ENCODE measurements at places on chromosomes 12 and 14.

DNA sequence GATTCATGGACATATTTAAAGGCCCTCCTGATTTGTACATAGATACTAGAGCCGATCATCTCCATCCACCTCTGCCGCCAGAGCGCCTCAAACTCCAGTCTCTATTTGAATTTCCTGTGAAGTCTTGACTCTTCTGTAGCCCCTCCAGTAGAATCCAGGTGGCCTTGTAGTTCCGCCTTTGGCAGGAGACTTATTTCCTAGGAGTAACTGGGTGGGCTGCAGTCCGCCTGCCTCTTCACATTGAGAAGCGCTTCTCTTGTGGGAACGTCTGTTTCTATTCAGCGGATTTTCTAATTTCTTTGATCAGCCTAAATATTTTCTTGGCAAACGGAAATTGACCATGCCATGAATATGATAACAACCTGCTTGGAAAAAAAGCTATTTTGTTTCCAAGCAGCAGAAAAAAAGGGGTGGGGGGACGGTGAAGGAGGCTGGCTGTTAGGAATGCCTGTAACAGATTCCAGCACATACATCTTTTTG, 9.0 kb upstream of the SIX1 start:
- DNase-seq = no peak

DNA sequence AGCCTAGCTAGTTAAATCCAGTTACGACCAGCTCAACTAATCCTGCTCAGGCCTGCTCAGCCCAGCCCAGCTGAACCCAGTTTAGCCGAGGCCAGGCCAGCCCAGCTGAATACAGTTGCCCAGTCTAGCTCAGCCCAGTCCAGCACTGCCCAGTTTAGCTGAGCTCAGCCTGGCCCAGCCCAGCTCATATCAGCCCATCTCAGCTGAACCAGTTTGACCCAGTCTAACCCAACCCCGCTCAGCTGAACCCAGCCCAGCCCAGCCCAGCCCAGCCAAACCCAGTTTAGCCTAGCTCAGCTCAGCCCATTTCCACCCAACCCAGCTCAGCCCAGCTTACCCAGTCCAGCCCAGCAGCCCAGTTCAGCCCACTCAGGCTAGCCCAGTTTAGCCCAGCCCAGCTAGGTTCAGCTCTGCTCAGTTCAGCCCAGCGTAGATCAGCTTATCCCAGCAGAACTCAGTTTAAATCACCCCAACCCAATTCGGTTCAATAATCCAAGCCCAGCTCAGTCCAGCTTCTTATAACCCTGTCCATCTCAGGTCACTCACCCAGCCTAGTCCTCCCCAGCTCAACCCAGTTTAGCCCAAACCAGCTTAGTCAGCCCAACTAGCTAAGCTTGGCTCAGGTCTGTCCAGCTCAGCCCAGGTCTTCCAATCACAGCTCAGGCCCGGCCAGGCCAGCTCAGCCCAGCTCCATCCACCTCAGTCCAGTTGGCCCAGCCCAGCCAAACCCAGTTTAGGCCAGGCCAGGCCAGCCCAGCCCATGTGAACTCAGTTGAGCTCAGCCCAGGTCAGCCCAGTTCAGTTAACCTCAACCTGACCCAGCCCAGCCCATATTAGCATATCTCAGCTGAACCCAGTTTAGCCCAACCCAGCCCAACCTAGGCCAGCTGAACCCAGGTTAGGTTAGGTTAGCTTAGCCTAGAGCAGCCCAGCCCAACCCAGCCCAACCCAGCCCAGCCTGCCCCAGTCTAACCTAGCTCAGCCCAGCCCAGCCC, 76.7 kb downstream of the TMEM121 start:
- DNase-seq = no peak

GRCh38 chr14:77562681-77563080, 53.8 kb downstream of the SPTLC2 start:
- DNase-seq = no peak

DNA sequence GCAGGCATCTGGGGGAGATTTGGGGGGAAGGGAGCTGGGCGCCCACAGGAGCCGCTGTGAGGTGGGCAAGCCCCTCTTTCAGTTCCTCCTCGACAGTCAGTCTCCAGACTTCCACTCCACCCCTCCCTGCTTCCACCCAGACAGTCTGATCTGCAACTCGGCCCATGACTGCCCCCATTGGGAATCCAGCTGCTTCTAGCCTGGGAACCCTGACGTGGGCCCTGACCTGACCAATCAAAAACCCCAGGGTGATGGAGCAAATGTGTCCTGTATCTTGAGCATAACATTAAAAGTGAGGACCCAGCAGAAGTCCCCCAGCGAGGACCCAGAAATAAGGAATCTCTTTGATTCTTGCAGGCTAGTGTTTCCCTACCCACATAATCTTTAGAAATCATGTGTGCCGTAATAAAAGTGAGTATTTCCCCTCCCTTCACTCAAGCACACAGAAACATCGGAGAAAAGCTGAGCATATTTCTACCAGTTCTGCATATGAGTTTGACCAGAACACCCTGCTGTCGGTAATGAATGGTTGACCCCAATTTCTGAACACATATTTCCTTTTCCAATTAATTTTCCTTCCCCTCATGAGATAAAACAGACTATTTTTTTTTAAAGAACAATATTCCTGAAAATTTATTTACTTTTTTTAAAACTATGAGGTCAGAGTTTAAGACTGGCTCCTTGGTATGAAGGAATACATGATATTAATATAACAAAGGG, 6.4 kb downstream of the SSH1 start:
- no peak for DNase-seq

DNA sequence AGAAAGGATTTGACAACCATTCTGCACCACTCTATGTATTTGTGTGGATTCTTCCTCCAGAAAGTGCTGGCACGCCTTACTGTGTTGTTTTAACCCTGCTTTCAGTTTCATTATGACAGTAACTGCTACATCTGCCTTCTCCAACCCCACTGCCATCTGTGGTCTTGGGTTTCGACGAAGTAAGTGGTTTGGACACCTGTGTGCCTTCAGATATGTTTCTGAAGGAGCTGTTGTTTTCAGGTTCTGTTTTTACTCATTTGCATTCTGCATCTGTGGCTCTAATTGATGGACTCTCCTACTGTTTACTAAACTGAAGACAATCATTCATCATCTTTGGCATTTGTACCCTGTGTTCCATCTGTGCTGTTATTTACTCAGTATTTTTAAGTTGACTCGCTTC, 4.1 kb downstream of the TSHR start:
- DNase-seq = no peak

GRCh38 chr12:77642246-77642645, 188.4 kb upstream of the NAV3 start:
- no peak for DNase-seq

All from Kasumi-1 (cell line).